ENCODE measurements at places on chromosomes 11 and 22.

DNA sequence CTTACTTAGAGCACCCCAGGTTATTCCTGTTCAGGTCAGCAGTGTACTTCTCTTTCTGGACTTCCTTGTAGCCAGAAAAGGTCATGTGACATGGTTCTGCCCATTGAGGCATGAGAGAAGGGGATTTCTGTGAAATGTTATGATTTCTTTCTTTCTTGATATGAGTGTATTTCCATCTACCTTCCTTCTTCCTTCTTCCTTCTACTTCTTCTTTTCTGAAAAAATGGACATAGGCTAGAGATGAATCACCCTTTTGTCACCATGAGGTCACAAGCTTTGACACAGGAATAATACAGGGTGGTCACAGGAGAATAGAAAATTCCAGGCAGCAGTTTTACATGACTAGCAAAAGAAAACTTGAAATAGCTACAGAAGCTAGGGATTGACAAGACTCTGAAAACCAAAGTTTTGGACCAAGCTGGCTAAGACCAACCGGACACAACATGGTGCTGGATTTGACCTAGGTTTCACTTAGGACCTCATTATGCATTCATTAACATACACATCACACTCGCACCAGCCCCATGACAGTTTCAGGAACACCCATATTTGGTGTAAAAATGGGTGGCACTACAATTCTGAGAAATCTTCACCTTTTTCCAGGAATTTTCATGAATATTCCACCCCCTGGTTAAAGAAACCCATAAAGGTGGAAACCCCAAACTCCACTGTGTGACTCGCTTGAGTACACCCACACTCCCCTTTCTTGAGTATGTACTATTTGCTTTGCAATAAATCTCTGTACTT is 21.2 kb upstream of the MAP6 start:
- no peak for DNase-seq

- DNase-seq: no peak
Observed at GRCh38 chr11:36628765-36629244, 30.8 kb upstream of the RAG2 start.

DNA sequence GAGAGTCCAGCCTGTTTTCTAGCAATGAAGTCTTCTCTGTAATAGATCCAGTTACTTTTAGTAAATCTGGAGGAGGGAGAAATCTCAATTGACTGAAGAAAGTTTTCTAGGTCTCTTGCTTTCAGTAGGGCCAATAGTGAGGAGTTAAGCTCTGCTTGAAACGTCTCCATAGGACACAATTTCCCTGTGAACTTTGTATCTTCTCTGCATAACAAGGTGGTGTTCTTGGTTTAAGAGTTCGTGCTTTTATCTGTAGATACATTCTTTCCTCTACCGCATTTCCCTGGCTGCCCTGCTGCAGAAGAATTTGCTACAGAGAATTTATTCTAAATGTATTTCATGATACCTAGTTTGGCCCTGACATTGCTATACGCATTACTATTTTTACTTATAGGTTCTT is 183.1 kb downstream of the ARHGAP42 start:
- DNase-seq: no peak

GRCh38 chr11:102495161-102496042 is 35.1 kb downstream of the MMP7 start:
- DNase-seq: no peak

DNA sequence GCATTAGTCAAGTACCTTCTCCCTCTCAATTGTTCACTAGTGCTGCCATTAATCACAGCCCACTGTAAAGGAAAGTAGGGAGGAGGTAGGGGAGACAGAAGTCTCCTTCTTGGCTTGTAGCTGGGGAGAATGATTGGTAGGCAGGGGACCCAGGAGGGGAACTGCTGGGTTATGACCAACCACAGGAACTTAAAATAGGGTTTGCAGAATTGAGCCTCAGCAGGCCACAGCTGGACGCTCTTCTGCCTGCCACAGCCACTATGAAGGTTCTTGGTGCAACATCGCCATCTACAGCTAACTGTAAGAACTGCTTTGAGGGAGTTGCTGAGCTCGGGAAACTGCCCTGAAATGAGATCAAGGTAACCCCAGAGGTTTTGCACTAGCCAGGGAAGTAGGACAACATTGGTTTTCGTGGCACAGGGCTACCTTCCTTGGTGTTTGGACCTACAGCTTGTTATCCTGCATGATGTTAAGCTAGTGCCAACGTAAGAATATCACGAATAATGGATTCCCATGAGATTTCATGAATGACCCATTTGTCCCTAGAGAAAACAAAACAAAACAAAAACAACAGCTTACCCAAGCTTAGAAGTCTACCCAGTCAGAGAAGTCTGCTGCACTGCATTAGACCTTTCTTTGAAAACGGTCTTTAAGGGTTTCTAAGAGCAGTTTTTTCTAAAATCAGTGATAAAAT is 787.1 kb upstream of the API5 start:
- DNase-seq: peak; percentile 82

GRCh38 chr22:44892803-44893730 is 116.7 kb downstream of the PHF21B start:
- no peak for DNase-seq

- no peak for DNase-seq
Observed at GRCh38 chr11:35721651-35722282, 59.2 kb downstream of the TRIM44 start.

- peak; percentile 31 for DNase-seq
Observed at GRCh38 chr11:32259641-32260081, 168.8 kb downstream of the RCN1 start.

DNA sequence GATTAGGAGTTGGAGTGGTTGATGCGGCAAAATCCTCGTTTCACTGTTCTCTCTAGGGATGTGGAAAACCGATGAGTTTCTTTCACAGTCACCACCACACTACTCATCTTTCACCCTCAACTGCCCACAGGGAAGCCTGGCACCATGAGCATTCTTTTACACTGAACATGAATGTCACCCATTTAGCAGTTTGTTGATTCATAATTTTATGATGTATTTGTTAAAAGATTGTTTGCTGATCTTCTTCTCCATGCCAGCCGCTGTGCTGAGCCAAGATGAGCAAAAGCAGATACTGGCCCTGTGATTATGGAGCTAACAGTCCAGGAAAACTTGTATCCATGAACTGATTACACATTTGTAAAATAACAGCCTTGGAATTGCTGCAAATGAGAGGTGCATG is 3.9 kb upstream of the SCGB1D2 start:
- no peak for DNase-seq

GRCh38 chr22:20569059-20570058 is 61.9 kb downstream of the MED15 start:
- peak; percentile 73 for DNase-seq

DNA sequence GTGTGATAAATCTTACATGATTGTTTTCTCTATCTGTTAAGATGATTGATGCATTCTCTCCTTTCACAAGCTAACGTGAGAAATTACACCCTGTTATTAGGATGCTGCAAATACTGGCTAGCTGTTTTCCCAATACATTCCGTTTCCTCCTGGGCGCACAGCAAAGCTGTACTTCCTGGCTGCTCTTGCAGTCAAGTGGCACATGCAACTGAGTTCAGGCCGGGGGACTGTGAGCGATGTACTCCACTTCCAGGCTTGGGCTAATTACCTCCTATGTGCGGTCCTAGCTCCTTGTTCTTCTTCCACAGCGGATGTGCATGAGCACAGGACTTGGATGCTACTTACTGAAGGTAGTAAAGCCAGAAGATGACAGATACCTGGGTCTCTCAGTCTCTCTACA is 234.9 kb upstream of the SESN3 start:
- no peak for DNase-seq

DNA sequence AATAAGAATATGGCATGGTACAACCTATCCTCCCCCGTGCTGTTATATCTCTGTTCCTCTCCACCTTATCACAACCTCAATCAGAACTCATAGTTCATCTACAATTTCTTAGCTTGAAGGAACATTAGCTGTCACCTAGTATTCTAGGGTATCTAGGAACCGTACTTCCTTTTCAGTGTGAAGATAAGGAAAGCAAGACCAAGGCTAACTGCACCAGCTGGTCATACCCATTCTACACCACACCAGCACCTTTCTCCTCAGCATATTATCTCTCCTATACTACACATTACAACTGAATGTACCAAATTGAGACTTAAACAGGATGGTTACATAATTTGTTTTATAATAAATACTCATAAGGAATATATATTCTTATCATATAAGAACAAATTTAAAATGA is 73.1 kb downstream of the ARHGAP32 start:
- DNase-seq: no peak

DNA sequence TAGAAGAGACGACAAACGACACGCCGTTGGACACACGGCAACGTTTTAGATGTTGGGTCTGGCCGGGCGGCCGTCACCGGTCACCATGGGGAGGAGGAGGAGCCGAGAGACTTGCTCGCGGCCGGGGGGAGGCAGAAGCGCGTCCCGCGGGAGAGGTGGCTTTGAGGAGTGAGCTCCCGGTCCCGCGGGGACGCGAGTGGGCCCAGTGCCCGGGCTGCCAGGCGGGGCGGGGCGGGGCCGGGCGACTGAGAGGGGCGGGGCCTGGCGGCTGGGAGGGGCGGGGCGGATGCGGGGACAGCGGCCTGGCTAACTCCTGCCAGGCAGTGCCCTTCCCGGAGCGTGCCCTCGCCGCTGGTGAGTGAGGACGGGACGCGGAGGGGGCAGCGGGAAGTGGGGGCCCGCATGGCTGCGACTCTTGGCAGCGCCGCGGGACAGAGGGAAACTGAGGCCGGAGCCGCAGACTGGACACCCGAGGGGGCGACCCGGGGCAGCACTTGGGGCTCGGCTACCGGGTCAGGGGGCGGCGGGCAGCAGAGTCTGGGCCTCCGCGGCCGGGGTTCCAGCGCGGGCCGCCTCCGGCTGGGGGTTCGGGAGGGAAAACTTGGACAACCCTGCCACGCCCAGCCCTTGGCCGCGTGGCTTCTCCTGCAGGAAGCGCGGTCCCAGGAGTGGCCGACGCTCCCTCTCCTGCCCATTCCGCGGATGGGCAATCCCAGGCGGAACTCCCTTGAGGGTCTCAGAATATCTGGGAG is at the start of gene TSPO:
TSS of gene TSPO (plus strand) at position 309 of the 752 bp plus-strand sequence. CDS start 7,680 bp downstream, outside the sequence.
- peak; percentile 87 for DNase-seq

DNA sequence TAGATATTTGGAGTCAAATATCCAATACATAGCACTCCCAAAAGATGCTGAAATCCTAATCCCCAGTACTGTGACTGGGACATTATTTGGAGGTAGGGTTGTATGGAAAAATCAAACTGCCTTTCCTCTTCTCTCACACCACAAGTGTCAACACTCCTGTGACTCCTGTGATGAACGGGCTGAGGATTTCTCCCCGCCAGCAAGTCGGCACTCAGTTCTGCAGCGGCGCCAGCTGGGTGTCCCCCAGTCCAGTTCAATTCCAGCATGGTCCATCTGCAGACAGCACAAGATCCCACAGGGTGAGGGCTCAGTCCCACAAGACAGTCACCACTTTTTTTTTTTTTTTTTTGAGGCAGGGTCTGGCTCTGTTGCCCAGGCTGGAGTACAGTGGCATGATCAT is 4.3 kb upstream of the PARVB start:
- DNase-seq: no peak

- no peak for DNase-seq
Observed at GRCh38 chr11:59963733-59964132, at the start of gene OOSP4A. Gene OOSP4A, plus strand, starts transcription at chr11:59964033. Its CDS starts 0 bp downstream, at chr11:59964033.

DNA sequence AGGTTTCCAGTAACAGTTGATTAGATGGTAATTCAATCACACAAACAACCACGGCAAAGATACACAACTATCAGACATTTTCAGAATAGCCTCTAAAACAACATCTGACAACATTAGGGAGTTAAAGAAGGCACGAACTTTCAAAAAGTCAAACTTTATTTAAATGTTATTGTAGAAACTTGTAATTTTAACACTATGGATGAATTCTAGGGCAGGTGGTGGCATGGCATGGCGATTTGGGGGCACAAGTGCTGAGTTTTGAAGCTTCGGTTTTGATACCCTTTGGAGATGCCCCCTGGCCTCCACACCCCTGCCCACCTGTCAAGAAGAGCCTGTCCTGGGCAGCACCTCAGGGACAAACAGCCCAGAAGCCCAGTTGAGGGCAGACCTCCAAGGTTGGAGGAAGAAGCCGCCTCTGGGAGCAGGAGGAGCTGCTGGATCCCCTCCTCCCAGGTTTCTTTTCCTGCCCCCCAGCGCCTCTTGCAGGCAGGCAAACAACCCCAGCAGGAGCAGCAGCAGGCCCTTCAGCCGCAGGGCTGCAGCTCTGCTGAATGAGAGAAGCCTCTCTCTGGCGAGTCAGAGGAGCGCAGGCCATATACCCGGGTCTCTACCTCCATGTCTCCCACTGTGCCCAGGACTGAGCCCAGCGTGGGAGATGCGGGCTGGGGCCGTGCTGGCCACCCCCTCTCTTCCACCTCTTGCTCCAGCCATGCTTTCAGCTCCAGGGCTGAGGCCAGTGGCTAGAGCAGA is 102.1 kb upstream of the IGLL5 start:
- DNase-seq: no peak

- no peak for DNase-seq
Observed at GRCh38 chr11:5279471-5280090, 9.8 kb upstream of the HBE1 start.

GRCh38 chr11:130672911-130673310 is 224.5 kb downstream of the ADAMTS15 start:
- DNase-seq: peak; percentile 30

- no peak for DNase-seq
Observed at GRCh38 chr11:41795004-41795403, 335.6 kb upstream of the LRRC4C start.

DNA sequence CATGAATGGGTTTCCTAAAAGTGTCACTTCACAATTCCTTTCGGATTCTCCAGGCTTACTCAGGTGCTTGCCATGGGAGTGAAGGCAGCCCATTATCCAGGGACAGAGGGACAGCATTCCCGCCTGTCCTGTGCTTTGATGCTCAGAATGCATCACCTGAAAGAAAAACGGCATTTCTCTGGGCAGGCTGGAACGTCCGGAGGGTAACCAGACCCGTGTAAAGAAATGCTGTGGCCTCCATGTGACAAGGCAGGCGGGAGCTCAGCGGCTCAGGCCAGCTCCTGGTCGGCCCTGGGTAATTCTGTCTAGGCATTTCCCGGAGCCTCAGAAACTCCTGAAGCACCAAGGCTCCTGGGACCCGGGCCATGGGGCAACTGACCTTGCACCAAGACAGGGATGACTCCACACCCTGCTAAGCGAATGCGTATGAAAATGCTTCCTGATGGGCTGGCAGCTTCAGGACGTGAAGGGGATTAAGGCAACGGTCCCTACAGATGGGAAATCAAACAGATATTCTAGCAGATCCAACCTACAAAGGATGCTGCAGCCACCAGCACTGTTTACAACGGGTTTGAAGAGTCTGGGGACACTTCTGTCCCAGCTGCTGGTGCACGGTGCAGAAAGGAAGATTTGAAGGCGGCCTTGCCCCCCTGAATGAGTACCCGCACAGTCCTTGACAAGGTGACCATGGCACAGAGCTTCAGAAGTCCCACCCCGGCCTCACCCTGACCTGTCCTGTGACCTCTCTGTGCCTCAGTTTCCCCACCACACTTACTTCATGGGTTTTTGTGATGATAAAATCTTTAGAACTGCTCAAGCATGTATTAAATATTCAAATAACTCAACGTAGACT is 13.6 kb upstream of the FGF3 start:
- no peak for DNase-seq

- DNase-seq: peak; percentile 28
Observed at GRCh38 chr11:6298605-6299004, 21.7 kb downstream of the CAVIN3 start.

Measured in femur (tissue), 1 donor.